ENCODE measurements at places on chromosomes 1 and 21.
A peak's percentile ranks its signal among the peaks of the same experiment; 100 is the strongest.

GRCh38 chr21:41614511-41614910, 106.6 kb upstream of the TMPRSS2 start:
- no peak for DNase-seq

- DNase-seq, result no peak
These were observed 44.3 kb downstream of the NID1 start for GRCh38 chr1:236020359-236021219.

DNA sequence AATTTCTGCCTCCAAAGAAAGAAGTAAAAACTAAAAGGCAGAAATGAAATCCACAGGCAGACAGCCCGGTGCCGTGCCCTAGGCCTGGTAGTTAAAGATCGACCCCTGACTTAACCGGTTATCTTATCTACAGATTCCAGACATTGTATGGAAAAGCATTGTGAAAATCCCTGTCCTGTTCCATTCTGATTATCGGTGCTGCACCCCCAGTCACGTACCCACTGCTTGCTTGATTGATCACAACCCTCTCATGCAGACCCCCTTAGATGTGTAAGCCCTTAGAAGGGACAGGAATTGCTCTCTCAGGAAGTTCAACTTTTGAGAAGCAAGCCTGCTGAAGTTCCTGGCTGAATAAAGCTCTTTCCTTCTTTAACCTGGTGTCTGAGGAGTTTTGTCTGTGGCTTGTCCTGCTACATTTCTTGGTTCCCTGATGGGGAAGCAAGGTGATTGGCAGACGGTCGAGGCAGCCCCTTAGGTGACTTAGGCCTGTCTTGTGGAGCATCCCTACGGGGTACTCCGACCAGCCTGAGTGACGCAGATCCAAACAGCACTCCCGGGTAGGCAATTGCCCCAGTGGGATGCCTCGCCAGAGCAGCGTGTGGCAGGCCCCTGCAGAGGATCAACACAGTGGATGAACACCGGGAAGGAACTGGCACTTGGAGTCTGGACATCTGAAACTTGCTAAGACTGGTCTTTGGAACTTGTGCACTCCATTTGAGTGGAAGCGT, 111.2 kb upstream of the PPM1J start:
- DNase-seq, result no peak

DNA sequence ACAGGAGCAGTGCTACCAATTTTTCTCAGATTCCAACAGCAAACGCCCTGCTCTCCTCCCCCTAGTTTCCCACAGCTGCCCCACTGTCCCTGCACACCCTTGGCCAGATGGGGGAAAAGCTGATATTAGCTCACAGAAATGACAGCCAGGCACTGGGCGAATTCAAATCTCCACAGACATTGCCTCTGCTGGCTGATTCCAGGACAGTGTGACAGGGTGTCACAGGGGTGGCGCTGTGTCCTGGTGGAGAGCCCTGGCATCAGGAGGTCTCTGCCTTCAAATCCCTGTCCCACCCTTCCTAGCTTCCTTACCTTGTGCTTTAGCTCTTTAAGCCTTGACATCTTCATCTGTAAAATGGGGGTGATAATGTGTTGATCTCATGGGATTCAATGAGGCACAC, 10.4 kb downstream of the OLIG1 start:
- DNase-seq, result no peak

DNA sequence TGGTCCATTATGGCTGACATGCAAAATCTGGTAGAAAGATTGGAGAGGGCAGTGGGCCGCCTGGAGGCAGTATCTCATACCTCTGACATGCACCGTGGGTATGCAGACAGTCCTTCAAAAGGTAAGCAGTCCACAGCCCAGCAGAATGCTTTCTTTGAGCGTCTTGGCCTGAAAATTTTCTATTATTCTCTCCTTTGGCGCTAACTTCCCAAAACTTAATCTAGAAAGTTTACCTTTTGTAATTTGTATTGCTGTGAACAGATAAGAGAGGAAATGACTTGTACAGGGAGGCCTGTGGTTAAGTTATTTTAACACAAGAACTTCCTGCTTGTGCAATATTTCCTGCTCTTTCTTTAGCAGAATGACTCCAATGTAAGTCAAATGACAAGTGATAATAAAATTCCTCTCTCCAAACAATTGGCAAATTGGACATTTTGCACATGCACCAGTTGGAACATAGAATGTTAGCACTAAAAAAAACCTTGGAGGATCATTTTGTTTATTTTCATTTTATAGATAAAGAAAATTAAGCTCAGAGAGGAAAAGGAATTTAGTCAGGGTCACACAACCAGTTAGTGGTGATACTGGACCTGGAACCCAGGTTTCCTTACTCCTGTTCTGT, 18.9 kb downstream of the CAP1 start:
- peak; percentile 87 for DNase-seq

DNA sequence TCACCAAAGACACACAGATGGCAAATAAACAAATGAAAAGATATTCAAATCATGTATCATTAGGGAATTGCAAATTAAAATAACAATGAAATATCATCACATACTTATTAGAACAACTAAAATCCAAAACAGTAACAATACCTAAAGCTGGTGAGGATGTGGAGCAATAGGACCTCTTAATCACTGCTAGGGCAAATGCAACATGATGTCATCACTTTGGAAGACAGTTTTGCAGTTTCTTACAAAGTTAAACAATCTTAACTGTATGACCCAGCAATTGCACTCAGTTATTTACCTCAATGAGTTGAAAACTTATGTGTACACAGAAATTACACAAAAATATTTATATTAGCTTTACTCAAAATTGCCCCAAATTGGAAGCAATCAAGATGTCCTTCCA, 47.3 kb downstream of the SELENOF start:
- DNase-seq, result peak; percentile 4

- DNase-seq, result no peak
These were observed 52.0 kb upstream of the CAMK1G start for GRCh38 chr1:209531549-209531948.

DNA sequence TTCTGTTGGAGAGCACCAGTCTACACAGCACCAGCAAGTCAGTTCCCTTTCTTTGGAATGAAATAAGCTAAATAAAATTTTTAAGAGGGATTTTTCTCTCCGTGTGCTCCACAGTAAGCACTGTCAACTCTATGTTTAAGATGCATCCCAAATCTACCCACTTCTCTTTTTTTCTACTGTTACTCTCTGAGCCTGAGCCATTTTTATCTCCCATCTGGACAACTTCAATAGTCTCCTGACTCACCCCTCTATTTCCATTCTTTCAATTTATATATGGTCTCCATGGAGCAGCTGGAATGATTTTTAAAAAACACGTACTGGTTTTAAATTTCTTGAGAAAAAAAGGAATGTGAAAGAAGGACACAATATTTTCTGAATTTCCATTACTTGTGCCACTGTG, 24.7 kb upstream of the CCT8 start:
- DNase-seq, result no peak

DNA sequence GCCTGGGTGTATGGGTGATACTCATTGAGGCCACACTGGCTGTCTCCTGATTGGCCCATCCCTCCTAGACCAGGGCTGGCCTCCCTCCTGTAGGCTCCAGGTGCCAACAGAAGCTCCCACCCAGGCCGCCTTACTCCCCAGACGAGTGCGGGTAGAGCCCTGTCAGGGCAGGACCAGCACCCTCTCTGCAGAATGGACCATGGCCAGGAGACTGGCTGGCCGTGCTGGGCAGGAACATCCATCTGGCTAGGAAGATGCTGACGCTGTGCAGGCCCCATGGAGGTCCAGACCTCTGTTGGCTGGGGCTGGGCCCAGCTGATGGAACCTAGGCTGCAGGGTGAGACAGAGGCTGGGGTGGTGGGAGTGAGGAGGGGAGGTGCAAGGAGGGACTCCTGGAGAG, 25.0 kb upstream of the EPB41 start:
- no peak for DNase-seq

DNA sequence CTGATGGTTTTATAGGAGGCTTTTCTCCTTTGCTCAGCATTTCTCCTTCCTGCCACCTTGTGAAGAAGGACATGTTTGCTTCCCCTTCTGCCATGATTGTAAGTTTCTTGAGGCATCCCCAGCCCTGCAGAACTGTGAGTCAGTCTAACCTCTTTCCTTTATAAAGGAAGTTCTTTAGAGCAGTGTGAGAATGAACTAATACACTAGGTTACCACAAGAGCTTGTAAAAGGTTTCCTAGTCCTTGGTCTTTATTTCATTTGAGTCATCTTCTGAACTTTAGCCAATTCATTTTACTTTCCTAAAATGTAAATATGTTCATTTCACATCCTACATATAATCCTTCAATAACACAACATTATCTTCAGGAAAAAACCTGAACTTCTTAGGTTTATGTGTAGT, 365.3 kb downstream of the HHIPL2 start:
- DNase-seq, result no peak

GRCh38 chr1:153541641-153542590, 1.2 kb upstream of the S100A5 start:
- DNase-seq, result no peak

- peak; percentile 38 for DNase-seq
These were observed 758 bp upstream of the ATAD3B start for GRCh38 chr1:1470626-1471388.

GRCh38 chr1:27007909-27008582, 4.6 kb downstream of the TENT5B start:
- no peak for DNase-seq

GRCh38 chr21:31162827-31163226, 124.6 kb upstream of the KRTAP19-8 start:
- DNase-seq, result no peak

GRCh38 chr1:3459940-3460671, 5.6 kb downstream of the ARHGEF16 start:
- DNase-seq, result no peak

DNA sequence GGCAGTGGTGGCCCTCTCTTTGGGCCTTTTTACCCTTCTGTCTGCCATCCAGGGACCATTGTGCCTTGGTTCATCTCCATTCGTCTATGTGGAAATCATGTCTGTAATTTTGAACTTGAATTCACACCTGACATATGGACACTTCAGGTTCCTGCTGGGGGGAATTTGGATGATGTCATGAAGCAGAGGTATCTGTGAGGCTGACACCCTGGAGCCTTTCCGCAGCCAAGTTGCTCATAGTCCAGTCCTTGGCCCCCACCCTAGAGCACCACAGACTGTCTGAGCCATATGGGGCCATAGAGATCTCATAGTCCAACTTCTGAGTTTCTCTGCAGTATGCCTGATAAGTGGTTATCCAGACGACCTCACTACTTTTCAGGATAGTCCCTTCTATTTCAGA, 147.7 kb upstream of the CACNA1E start:
- DNase-seq, result no peak

- no peak for DNase-seq
These were observed 289.4 kb upstream of the ADGRL4 start for GRCh38 chr1:79295967-79296366.

GRCh38 chr1:241129207-241129960, 227.6 kb downstream of the RGS7 start:
- DNase-seq, result no peak

GRCh38 chr1:54016343-54017282, 1.4 kb downstream of the LDLRAD1 start:
- DNase-seq, result no peak

GRCh38 chr1:14777516-14778506, 179.3 kb downstream of the KAZN start:
- DNase-seq, result no peak

DNA sequence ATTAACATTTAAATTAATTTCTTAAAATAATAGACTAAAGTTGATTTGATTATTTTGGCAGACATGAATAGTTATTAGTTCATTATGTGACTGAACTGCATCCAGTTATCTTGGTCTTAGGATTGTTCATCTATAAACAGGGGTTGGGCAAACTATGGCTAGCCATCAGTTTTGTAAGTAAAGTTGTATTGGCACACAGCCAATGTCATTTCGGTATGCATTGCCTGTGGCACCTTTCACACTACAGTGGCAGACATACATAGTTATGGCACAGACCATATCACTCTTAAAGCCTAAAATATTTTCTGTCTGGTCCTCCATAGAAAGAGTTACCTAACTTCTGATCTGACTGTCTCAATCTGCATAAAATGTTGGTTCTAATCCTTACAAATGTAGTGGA, 27.2 kb downstream of the ADGRL2 start:
- no peak for DNase-seq

DNA sequence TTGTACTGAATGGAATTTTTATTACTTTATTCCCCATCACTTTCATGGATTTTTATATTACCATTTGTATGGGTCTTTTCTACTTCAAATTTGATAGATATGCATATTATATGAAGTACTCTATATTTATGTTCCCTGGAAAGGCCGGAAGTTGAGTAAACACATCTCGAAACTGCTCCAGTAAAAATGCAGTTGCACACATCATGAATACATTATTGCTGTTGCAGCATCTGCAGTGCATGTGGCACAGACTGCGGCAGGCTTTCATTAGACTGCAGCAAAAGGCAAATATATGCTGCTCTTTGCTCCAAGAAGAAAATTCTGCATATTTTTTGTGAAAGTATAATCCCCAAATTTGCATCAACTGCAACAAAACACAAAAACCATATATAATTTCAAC, 48.7 kb upstream of the LRRC7 start:
- no peak for DNase-seq

GRCh38 chr1:1846386-1846918, 44.4 kb downstream of the GNB1 start:
- no peak for DNase-seq

DNA sequence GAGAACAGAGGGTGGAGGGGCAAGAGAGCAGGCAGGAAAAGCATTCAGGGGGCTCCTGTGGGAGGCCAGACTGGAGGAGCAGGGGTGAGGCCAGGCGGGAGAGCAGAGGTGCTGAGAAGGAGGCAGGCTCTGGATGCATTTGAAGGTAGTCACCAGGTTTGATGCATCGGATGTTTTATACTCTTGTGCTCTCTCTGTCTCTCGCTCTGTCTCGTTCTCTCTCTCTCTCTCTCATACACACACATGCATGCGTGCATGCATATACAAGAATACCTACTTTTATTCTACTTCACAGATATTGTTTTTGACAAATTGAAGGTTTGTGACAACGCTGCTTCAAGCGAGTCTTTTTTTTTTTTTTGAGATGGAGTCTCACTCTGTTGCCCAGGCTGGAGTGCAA, 15.0 kb upstream of the ITPKB start:
- DNase-seq, result no peak

- DNase-seq, result no peak
These were observed 1.9 kb upstream of the IL24 start for GRCh38 chr1:206895325-206895724.

GRCh38 chr21:45236481-45236880, 51.2 kb downstream of the POFUT2 start:
- no peak for DNase-seq

DNA sequence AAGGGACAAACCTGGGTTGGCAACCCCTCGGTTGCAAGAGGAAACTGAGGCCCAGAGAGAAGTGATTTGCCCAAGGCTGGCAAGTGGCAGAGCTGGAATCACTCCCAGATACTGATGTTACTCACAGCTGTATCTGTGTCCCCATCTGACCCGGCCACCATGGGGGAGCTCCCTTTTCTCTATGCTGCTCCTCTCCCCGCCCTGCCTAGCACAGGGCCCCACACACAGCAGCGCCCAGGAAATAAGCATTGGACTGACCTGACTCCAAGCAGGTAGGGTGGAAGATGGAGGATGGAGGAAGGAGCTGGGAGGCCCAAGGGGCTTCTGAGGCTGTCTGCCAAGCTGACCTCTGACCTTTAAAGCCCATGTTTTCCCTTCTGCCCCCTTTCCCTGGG, 3.0 kb upstream of the FBLIM1 start:
- DNase-seq, result no peak
